ENCODE measurements at places on chromosomes 1 and 21. TPM values are rescaled to one million over a fixed set of nuclear protein-coding genes. Genes with fewer than 3 reads are reported as not detected.

Gene LMX1A
- total RNA-seq, result not detected

DNA sequence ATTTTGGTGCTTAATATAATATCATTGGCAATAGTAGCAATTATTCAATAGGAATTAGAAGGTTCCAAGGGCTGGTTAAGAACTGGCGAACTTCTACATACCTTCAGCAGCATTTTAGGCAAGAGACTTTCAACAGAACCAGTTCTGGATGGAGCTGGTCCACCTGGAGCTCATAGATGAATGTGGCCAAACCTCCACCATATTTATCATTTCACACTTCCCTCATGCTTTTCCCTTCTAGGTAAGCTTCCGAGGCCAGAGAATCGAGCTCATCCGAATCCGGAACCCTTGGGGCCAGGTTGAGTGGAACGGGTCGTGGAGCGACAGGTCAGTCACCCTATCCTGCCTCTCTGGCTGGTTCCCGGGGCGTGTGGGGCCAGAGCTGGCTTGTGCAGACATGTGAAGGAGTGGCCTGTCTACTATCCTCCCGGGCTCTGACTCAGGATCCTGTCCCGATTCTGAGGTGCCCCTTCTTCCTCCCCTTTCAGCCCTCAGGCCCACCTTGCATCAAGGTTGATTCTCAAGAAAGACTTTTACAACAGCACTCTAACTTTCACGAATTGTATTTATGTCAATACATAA, 24.7 kb downstream of the CAPN9 start:
- H3K27me3 ChIP-seq, result no peaks in the 10 kb centered on the region
- no peak overlapping the region for H3K27ac ChIP-seq
- no peak overlapping the region for H3K4me3 ChIP-seq
- DNase-seq, result no peak
- H3K36me3 ChIP-seq, result no peaks in the 10 kb centered on the region

DNA sequence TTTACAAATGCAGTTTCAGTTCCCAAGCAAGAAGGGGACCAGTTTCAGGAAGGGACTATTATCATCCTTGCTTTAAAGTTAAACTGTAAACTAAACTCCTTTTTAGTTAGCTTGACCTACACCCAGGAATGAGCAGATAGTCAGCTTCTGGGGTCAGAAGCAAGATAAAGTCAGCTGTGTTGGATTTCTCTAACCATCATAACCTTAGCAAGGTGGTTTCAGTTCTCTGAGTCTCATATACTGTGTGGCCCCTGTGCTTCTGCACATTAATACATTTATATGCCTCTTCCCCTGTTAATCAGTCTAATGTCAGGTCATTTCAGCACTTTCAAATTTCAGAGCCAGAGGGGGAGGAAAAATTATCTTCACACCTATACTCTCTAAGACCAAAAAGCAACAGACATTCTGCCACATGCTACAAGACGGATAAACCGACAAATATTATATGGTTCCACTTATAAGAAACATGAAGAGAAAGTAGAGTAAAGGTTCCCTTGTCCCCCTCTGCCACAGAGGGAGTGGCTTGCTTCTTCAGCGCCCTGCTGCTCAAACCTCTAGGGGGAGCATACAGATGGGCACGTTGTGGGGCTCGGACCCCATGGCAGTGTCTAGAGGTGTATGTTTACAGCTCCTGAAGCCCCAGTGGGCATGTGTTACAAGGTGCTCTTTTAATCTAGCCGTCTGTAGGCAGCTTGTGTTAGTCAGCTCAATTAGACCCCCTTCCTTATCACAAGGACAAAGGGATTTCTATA, 89.1 kb downstream of the SMYD3 start:
- H3K27ac ChIP-seq, result no peak overlapping the region
- no peaks in the 10 kb centered on the region for H3K27me3 ChIP-seq
- no peaks in the 10 kb centered on the region for H3K4me1 ChIP-seq
- no peak overlapping the region for H3K4me3 ChIP-seq

DNA sequence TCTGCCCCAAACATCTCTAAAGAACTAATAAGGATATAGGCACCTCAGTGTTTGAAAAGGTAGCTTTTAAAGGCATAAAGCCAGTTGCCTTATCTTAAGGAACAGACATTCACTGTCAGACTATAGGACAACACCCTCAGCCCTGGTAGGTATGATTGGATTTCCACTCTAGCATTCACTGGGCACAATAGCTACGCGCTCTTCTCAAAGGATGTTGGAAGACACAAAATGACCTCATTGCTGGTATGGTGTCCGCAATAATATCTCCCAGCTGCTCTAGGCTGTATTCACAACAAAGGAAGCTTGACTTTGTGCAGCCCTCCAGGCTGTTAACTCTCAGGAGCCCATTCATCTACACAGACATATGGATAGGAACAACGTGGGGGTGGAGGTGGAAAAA, 119.4 kb upstream of the CXADR start:
- H3K36me3 ChIP-seq, result no peaks in the 10 kb centered on the region
- no peaks in the 10 kb centered on the region for H3K27me3 ChIP-seq
- no peak overlapping the region for H3K4me3 ChIP-seq
- DNase-seq, result no peak

DNA sequence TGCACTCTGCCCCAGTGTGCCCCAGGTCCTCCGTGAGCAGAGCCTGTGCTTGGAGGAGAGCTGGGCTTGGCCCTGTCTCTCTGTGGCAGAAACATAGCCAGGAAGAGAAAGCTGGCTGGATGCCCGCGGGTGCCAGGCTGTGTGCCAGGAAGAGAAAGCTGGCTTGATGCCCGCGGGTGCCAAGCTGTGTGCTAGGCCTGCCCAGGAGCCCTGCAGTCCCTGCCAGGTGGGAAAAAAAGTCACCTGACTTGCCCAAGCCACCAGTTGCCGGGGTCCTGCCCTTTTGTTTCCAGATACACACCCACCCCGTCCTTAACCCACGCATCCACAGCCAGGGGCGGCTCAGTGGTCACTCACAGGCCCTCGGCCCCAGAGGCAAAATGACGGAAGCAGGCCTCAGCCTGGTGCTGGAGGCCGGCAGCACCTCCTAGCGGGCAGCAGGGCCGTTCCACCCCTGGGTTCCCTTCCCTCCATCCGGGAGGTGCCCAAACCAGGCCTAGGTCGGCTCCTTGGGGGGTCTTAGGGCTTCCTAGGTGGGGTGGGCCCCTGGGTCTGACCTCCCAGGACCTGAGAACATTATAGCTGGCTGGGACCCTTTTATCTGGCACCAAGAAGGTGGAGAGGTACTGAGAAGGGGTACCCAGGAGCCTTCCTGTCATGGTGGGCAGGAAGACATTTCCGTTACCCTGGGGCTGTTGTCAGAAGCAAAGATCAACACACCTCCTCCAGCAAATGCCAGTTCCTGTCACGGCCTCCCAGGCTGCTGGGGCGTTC, 9.1 kb downstream of the ITGB2 start:
- no peaks in the 10 kb centered on the region for H3K36me3 ChIP-seq
- peak overlapping the region; percentile 20 for H3K4me3 ChIP-seq
- H3K4me1 ChIP-seq, result peaks cover 57% of the 10 kb centered on the region
- H3K27ac ChIP-seq, result peak overlapping the region; percentile 71
- no peaks in the 10 kb centered on the region for H3K27me3 ChIP-seq
- peak; percentile 81 for DNase-seq

Data from upper lobe of left lung (tissue), 6 donors.